Midbrain (tissue), 1 donor: ENCODE measurements at places on chromosomes 4 and X.
A peak's percentile ranks its signal among the peaks of the same experiment; 100 is the strongest.

- no peak for DNase-seq
Measured at GRCh38 chr4:87738483-87738882, 60.9 kb upstream of the IBSP start.

DNA sequence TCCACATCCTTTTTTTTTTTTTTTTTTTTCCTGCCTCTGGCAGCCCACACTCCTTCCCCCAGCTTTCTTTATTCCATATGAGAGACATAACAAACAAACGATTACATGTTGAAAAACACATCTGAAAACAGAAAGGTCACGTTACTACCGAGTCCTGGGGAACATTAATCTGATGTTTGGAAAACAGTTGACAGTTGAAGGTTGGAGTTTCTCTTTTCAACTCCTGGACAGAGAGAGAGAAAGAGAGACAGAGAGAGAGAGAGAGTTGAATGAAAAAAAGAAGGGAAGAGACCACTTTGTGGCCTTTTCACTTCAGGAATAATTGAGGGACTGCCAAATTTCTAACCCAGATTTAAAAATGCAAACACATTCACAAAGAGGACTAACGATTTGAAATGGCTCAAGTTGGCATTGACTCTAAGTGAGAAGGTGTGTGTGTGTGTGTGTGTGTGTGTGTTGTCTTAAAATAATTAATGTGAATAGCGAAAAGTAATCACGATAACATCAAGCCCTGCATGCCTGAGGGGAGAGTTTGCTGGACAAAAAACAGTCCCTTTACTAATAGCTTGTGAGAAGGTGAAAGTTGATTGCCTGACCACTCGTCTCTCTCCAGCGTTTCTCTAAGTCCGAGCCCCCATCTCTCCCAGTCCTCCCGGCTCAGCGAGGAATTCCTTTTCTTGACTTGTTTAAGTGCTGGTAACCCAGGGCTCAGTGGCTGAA, 67.3 kb downstream of the FBXO8 start:
- no peak for DNase-seq

DNA sequence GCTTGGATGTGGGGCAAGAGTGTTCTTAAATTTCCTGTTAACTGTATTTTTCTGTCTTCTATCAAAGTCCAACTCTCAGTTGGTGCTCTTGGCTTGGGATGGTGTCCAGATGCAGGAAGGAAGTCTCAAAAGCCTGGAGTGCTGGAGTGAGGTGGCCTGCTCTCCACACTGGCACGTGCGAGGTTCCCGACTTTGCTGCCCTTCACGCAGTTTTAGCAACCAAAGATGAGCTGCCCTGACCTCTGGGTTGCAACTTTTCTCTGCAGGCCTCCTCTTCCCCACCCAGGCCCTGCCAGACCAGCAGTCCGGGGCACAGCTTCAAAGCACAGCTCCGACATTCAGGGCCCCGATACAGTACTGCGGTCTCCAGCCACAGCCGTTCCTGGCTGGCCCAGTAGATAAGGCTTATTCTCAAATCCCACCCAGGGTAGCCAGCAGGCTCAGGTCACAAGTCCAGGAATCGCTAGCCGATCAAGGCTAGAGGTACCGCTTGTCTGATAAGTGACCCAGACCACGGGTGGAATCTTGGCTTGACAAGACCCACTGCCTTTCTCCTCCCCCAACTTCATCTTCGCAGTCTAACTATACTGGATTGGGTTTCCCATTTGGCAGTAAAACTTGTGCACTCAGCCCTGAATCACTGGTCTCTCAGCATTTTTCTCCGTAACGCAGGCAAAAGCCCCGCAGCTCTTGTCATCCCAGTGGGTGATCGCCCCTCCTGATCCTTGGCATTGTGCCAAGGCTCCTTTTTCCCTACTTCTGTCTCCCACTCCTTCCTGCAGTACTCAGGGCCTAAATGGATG, 21.8 kb upstream of the JADE1 start:
- no peak for DNase-seq

- no peak for DNase-seq
Measured at GRCh38 chr4:56860781-56861180, 39.3 kb upstream of the SPINK2 start.

GRCh38 chr4:79621061-79621460, 213.0 kb upstream of the GK2 start:
- DNase-seq = no peak

GRCh38 chrX:21158678-21159077, 215.5 kb upstream of the CNKSR2 start:
- DNase-seq = no peak

- DNase-seq = no peak
Measured at GRCh38 chr4:48153791-48154550, 19.9 kb upstream of the TXK start.

GRCh38 chrX:124736553-124737270, 390.3 kb downstream of the SH2D1A start:
- DNase-seq = no peak

GRCh38 chrX:8364369-8365141, 100.1 kb upstream of the VCX3B start:
- peak; percentile 3 for DNase-seq

DNA sequence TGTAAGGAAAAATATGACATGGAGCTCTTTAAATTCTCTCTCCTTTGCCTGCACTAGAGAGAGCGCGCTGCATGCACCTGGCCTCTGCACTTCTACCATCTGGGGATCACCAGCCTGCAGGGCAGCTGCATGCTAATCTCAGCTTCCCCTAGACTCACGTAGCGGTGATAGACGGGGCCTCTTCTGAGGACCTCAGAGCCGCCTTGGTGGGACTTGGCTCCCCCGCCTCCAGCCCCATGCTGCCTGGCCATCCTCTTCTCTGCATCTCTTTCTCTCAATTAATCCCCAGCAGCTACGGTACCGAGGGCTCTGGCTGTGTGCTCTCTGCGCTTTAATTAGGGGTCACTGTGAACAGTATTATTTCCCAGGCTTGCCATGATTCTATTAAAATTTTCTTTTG, 52.8 kb upstream of the PSAPL1 start:
- DNase-seq = no peak

- DNase-seq = no peak
Measured at GRCh38 chrX:25004485-25005032, 11.2 kb downstream of the ARX start.

- DNase-seq = no peak
Measured at GRCh38 chr4:83709627-83710026, 173.7 kb downstream of the GPAT3 start.

DNA sequence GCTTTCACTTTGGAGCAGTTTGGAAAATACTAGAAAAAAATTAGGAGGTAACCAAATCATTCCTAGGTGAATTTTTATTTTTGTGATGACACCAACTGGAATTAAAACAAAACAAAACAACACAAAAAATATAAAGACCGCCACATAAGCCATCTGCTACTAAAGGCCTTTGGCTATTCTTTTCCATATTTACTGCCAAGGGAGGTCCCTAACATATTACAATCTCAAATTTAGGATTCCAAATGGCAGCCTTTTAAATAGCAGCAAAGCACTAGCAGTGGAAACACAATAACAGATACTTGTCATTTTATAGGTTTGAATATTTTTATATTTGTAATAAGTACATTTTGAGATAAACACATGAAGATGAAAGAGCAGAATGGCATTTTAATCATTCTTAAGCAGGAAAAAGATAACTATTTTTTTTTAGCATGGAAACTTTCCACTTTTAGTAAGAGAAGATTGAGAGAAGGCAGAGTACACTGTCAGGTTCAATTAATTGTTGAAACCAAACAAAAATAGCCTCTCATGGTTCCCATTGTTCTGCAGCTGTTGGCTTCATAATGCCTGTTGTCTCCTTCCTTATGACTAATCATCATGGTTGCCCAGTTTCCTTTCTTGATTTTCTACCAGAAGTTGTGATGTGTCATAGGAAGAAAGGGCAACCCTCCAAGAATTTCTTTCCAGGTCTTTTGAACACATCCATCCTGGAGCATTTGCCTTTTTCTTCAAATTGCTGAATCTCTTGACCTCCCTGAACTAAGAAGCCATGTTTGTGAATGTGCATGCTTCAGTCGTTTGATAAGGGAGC, 219.0 kb upstream of the EMCN start:
- no peak for DNase-seq

GRCh38 chr4:118836301-118837120, 585 bp upstream of the SEC24D start:
- DNase-seq = no peak

DNA sequence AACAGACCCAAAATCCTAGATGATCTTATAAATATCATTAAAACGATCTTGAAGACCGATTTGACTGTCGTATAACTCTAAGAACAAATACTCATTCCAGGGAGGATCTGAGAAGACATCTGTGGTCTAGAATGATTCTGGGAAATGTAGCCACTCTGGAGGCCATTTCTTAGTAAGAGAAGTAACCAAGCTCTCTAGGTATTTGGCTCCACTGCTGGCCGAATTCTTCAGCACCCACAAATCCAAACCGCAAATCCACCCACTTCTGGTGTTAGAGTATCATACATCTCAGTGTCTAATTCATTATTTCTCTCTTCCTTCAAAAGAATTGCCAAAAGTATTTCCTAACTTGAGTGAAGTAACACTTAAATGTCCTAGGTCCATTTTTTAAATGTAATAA, 23.9 kb downstream of the KLHL5 start:
- DNase-seq = no peak

DNA sequence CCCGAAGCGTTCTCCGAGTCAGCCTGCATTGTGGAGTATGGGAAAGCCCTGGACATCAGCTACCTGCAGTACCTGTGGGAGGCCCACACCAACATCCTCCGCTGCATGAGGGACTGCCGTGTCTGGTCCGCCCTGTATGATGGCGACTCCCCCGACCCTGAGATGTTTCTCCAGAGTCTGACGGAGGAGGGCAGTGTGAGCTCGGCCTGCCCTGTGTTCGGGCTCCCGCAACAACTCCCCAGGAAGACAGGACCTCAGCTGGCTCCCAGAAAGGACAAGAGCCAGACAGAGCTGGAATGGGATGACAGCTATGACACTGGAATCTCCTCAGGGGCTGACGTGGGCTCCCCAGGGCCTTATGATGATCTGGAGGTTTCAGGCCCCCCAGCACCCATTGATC, 111.3 kb downstream of the GATB start:
- DNase-seq = no peak

DNA sequence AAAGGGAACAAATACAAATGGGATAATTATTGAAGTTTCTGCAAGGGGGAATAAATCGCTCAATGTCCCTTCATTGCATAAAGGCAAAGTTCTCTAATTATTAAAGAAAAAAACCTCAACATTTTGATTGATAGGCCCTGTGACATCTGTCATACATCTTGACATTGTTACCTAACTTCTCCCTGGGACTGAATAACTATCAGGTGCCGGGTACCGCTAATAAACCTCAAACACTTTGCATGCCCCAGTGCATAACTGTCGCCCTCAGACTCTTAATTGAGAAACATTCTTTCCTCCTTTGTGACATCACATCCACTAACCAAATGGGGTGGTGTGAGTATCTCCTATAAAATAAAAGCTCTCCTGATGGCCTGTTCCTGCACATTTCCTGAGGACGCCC, at the start of gene ADAM29:
Gene ADAM29, plus strand, starts transcription at position 301 of the 400 bp plus-strand sequence. CDS start 57,168 bp downstream, outside the sequence.
- DNase-seq = no peak

DNA sequence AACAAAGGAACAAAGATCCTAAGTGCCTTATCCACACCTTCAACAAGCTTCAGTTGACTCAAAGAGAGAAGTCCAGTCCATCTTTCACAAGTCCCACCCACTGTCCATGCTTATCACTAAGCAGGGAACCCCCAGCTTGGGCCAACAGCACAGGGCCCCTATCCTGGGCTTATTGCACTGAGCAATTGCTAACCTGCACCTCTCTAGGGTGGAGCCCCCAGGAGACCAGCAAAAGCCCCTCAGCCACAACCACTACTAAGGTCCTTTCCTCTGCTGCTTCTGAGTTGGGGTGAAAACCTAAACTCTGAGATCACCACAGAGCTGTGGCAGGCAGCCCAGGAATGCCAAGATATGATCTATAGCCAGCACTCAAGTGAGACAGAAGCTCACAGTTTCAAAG, 96.7 kb upstream of the PBDC1 start:
- no peak for DNase-seq

DNA sequence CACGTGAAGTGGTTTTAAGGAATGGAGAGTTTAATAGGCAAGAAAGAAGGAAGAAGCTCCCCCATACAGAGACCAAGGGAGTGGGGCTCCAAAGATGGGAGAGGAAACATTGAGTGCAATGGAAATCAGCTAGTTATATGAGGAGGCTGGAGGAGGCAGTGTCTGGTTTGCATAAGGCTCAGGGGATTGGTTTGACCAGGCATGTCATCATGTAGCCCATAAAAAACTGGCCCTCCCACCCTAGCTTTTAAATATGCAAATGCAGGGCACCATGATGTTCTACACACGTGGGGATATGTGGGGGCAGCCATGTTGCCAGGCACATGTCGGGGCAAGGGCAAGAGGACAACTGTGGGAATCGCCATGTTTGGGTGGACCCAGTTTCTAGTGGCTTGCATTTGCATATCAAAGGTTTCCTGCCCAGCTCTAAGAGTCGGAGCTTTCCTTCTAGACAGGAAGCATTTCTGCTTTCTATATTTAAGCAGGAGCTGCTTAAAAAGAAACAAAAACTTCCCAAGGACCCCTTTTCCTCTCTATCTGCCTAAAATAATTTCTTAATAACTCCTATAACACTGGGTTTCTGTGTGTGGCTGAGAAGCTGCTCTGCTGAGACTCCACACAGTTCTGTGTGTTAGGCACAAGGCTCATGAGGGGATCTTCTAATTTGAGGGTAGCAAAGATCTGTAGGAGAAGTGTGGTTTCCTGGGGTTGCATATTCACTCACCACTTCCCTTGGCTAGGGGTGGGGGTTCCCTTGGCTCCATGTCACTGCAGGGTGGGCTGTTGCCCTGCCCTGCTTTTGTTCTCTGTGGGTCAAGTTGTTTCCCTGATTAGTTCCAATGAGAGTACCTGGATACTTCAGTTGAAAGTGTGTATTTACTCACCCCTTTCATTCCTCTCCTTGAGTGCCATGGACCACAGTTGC, 113.5 kb downstream of the VSIG4 start:
- DNase-seq = no peak

GRCh38 chr4:2251073-2251794, 9.3 kb upstream of the HAUS3 start:
- no peak for DNase-seq

- peak; percentile 29 for DNase-seq
Measured at GRCh38 chr4:165398570-165398969, 19.8 kb downstream of the CPE start.

DNA sequence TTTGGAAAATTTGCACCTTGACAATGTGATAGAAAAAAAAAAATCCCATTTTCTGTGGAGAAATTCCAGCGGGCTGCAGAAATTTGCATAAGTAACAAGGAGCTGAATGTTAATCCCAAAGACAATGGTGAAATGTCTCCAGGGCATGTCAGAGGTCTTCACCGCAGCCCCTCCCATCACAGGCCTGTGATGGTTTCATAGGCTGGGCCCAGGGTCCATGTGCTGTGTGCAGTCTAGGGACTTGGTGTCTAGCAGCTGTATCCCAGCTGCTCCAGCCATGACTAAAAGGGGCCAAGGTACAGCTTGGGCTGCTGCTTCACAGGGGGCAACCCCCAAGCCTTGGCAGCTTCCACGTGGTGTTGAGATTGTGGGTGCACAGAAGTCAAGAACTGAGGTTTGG, 85.2 kb downstream of the ADGRA3 start:
- no peak for DNase-seq

DNA sequence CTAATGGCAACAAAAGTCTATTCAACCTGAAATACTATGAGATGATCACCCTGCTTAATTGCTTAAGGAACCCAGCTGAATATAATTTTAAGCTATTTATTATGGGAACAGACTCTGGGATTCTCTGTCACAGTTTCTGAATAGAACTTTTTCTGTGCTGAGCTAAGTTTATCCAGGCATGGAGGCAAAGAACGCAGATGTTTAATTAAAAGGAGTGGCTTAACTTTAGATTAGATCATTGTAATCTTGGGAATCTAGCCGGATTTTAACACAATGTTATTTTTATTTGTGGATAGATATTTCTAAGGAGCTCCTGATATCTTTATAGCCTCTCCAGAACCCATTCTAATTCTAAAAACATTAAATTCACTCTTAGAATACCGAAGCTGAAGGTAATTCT, 353.4 kb downstream of the STIM2 start:
- no peak for DNase-seq
